ENCODE measurements at places on chromosomes 11 and 22.

DNA sequence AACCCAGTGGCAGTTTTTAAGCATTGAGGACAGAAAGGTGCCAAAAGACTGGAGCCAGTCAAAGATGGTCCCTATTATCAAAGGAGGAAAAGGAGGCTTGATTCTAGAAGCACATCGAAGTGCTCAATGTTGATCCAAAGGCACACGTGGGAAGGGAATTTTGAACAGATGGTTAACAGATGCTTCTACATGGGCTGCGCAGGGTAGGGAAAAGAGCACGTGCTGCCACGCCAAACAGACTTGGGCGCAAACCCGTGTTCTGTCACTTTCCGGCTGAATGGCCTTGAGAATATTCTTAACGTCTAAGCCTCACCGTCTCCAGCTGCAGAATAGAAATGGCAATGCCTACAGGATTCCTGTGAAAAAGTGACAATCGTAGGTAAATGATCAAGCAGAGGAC lies 217.9 kb upstream of the MTNR1B start:
- DNase-seq, result no peak

DNA sequence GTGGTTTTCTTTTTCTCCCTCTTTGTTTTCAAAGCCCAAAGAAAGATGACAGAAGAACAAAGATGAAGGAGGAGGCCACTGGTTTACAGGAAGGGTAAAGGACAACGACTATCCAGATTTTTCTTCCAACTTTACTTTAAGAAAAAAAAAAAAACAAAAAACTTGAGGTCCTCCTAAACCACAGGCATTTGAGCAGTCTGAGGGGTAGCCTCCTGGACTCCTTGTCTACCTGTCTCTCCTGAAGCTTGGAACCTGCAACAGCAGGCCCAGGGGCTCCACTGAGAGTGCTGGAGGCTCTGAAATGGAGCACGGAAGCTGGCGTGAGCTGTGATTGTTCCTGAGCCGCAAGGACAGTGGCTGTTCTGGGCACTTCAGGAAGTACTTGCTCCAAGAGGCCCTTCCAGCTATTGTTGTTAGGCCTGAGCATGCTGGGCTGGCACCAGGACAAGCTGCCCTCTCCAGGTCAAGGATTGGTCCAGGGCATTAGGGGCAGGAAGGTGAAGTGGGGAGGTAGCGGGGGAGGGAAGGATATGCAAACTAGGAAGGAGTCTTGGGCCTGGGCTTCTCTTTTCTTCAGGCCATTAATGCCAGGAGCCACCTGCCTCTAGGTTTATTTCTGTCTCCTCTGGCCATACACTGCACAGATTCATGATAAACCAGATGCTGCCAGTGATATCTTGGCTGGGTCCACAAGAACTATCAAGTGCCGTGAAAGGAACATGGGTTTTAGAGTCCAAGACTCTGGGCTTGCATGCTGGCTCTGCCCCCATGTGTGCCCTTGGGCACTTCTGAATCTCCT lies 147.3 kb downstream of the CCDC34 start:
- no peak for DNase-seq

GRCh38 chr11:68806931-68807844 lies 34.5 kb downstream of the CPT1A start:
- no peak for DNase-seq

DNA sequence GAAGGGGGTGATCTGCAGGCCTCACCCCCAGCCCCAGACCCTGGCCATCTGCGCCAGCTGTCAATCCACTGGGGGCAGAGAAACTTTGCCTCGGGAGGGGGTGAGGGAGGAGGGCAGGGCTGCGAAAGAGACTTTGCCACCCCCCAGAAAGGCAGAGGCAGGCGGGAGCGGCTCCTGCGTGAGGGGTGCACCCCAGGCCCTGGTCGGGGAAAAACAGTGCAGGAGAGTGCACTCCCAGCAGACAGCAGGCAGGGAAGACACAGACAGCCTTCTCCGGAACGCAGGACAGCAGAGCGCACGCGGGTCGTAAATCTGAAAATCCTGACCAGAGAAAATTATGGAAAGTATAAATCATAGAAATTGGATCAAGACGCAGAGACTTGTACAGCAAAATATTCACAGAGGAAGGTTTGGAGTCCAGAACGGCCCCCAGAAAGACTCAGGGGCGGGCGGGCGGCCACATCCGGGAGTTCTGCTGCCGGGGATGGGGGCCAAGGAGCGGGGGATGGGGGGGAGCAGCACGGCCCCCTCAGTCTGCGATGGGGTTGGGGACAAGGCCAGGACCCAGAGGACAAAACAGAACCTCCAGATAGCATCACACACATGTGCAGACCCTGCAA lies 8.0 kb upstream of the MRPL23 start:
- DNase-seq, result no peak

GRCh38 chr11:69486056-69486772 lies 4.8 kb downstream of the LINC01488 start:
- no peak for DNase-seq

DNA sequence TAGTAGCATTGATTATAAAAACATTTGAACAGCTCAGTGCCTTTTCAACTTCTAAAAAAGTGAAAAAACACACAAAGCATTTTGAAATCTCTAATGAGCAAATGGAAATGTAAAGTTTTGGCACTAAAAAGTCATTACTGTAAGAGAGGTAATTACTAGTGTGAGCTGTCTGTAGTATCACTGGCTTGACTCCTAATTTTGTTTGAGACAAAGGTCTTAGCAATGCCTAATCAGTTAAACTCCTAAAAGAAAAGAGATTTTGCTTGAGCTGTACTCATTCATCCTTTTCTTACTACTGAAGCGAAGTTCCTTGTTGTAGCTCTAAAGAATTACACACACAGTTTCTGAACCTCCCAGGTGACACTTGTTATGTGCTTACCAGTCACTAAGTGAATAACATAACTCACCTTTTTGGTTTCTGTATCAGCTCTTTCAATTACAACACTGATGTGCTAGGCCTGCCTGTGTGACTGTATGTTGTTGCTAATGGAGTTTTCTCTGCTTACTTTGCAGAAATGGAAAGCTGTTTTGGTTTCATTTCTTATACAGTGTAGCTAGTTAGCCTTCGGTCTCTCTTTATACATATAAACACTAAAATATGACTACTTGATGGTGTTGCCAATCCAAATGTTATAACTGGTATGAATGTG lies 924.4 kb upstream of the TENM4 start:
- no peak for DNase-seq

GRCh38 chr22:42172773-42173172 lies 42.2 kb upstream of the CYP2D6 start:
- DNase-seq, result no peak

GRCh38 chr11:67032830-67033551 lies 10.1 kb downstream of the SYT12 start:
- no peak for DNase-seq

DNA sequence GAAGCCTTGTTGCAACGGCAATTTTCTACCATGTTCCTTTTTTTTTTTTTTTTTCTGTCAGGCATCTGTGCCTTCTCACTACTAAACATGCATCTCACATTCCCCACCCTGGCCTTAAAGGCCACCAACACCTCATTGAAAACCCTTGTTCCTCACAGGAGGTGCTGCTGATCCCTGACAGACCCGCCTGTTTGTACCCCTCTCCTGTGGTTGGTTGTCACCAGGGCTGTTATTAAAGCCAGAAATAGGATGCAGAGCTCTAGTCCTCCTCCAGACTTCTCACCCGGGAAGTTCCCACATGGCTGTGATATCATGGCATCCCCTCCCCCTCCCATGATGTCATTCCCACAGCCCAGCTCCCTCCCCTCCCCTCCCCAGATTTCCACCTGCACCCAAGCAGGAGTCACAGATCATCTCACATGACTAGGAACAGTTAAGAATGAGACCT lies 302.8 kb upstream of the NCAM1 start:
- no peak for DNase-seq

DNA sequence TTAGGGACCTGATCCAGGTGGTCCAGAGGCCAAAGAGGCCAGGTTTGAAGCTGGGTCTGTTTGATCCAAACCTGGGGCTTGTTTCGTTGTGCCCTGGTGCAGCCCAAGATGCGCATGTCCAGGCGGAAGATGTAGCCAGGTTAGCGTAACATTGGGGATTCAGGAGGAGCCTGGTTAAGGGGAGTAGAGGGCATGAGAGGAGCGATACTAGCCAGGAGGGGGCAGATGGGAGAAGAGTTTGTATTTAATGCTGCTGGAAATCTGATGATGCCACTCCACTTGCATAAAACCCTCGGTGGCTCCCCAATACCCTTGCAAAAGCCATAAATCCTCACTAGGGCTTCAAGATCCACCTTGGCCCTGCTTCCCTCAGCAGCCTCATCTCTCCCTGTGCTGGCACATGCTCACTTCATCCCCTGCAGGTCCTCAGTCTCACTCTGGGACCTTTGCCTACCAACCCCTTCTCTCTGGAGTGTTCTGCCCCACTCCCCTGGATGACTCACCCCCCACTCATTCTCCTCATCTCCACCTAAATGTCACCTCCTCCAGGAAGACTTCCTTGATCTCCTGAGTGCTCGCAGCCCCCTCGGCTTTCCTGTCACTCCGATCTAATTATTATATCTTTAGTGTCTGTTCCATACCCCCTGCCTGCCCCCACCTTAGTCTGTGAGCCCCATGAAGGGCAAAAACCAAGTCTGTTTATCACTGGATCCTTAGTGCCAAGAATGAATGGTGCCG lies 95.9 kb downstream of the MIAT start:
- DNase-seq, result no peak

GRCh38 chr11:2212411-2213251 lies 41.0 kb upstream of the TH start:
- no peak for DNase-seq

GRCh38 chr11:42770444-42771065 lies 541.2 kb upstream of the API5 start:
- DNase-seq, result no peak

DNA sequence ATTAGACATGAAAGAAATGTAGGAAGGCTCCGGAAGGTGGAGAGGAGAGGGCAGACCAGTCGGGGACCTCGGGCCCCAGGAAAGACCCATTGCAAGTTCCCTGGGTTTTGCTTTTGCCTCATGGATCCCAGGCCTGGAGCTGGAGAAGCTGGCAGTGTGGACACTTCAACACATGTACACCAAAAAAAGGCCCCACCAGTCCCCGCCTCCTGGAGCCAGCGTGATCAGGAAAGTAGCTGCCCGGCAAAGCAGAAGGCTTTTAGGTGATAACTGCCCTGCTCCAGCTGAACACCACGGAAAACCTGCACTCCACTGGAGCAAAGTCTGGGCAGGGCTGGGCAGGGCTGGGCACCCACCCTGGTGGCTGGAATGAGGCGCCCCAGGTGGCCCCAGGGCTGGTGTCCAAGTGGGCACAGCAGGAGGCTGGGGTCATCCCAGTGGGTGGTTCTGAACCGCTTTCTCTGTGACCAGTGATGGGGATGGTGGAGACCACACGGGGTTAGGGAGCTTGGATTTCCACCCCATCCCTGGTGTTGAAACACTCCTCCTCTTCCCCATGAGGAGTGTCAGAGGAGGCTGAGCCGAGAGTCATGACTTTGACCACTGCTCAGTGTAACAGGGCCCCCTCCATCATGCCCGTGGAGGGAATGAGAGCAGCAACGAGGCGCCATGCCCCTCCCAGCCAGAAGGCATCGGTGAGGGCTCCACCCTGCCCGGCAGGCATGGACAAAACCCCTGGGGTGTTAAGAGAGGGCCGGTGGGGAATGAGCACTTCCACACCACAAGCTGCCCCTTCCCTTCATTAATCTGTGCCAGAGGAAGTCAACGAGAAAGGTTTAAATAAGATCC lies 16.9 kb upstream of the MUC5AC start:
- DNase-seq, result no peak

GRCh38 chr11:131278472-131278871 lies 91.9 kb upstream of the NTM start:
- DNase-seq, result no peak

GRCh38 chr22:32465661-32466060 lies 1.4 kb upstream of the BPIFC start:
- no peak for DNase-seq

- no peak for DNase-seq
Observed at GRCh38 chr11:61895046-61895717, 3.8 kb upstream of the FADS3 start.

GRCh38 chr11:77412814-77413213 lies 61.1 kb downstream of the PAK1 start:
- no peak for DNase-seq
